ENCODE measurements at places on chromosomes 5 and 9.

- DNase-seq: peak; percentile 74
Observed at GRCh38 chr5:120509053-120509452, 45.0 kb downstream of the PRR16 start.

DNA sequence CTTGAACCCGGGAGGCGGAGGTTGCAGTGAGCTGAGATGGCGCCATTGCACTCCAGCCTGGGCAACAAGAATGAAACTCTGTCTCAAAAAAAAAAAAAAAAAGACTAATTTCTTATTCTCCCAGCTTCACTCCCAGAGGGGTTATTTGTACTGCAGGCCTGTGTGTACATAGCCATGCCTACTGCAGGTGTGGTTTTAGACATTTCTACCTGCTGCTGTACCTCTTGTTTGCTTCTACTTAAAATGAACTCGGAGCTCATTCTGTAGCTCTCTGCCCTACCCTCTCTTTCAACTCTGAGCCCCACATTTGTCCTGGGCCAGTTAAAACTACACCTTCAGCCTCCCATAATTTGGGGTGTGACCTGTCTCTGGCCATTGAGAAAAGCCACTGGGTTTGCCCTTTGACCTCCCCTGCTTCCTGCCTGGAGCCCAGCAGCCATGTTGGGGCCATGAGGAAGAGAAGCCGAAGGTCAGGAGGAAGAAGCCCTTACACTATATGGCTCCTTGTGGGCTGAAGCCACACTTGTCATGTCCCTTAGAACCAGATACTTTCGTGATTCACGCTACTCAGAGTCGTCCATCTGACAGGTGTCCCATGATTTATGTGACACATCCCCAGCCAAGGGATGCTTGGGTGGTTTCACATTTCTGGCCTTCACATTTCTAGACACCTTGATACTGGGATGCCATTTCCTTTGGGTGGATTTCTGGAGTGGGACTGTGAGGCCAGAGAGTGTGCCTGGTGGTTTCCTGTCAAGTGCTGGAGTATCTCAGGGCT is 9.4 kb upstream of the CARD19 start:
- no peak for DNase-seq

GRCh38 chr9:28883234-28883633 is 1310.0 kb upstream of the C9orf72 start:
- no peak for DNase-seq

GRCh38 chr9:74770508-74771261 is 117.0 kb downstream of the TRPM6 start:
- DNase-seq: no peak

GRCh38 chr5:108521841-108522506 is 140.1 kb upstream of the FBXL17 start:
- DNase-seq: peak; percentile 50

- no peak for DNase-seq
Observed at GRCh38 chr5:157222506-157223230, 42.0 kb downstream of the ITK start.

DNA sequence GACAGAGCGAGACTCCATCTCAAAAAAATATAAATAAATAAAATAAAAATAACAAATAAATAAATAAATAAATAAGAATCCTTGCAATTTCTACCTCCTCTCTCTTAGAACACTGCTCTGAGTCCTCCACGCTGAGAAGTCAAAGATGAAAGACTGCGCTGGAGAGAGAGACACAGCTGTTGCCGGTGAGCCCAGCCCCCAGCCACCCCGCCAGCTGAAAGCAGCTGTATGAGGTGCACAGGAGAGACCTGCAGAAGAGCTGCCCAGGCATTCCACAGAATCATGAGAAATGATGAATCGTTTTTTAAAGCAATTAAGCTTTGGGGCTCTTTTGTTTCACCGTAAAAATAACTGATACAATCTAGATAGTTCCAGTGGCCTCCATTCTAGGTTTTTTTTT is 16.3 kb upstream of the STRBP start:
- DNase-seq: no peak

DNA sequence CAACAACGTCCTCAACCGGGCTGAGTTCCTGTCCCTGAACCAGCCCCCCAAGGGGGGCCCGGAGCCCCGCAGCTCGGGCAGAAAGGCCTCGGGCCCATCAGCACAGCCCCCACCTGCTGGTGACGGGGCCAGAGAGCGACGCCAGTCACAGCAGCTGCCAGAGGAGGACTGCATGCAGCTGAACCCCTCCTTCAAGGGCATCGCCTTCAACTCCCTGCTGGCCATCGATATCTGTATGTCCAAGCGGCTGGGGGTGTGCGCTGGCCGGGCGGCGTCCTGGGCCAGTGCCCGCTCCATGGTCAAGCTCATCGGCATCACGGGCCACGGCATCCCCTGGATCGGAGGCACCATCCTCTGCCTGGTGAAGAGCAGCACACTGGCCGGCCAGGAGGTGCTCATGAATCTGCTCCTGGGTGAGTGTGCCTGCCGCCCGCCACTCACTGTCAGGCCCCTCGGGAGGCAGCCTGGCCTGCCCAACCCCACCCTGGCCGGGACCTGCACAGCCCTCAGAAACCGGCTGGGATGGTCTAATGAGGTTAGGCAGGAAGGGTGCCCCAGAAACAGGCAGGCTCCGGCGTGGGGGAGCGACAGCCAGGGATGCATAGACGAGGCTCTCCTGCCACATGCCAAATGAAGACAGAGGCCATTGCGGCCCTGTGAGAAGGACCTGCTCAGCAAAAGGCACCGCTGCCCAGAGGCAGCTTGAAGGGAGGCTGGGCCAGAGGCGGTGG is 678 bp downstream of the PLPP7 start:
- peak; percentile 29 for DNase-seq

DNA sequence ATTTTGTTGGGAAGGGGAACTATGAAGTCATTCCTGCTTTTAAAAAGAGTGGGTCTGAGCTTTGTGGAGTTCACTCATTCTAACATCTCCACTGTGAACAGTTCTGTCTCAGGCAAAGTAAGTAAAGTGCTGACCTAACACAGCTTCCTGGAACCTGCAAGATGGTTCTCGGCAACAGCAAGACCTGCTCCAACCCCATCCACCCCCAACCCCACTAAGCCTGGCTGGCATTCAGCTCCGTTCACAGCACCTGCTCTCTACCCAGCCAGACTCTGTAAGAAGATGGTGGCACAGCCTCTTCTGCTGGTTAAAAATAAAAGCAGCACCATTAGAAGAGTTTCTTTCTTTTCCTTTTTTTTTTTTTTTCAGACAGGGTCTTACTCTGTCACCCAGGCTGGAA is 42.0 kb downstream of the EPB41L4B start:
- DNase-seq: no peak

GRCh38 chr9:4614627-4615026 is 47.5 kb upstream of the PLPP6 start:
- no peak for DNase-seq

DNA sequence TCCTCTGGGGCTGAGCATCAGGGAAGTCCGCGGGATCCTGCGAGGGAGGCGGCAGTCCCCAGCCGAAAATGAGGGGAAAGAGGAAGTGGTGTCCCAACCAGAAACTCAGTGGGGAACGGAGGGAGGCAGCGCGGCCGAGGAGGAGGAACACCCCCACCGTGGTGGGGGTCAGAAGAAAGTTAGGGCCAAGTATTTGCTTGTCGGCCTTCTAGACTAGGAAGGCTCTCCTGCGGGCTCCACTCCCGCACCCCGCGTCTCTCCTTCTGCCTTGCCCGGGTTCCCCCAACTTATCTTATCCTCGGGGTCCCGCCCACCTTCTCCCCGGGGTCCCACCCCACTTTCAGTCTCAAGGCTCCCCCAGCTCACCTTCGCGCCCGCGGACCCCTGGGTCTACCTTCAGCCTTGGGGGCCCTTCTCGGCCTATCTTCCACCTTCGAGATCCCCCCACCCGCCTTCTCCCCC is 557 bp upstream of the PHF2 start:
- peak; percentile 44 for DNase-seq

DNA sequence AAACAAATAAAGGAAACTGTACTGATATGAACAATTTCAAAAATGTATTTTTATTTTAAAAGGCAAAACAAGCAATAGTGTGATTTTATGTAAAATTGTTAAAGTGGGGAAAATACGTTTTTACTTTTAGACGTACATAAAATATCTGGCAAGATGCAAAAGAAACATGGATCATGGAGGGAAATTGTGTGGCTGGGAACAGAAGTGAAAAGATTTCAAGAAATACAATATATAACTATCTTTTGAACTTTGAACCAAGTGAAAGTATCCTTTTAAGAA is 1.5 kb upstream of the ZNF367 start:
- DNase-seq: no peak

GRCh38 chr5:160011471-160011870 is 2.5 kb downstream of the TTC1 start:
- no peak for DNase-seq

- DNase-seq: no peak
Observed at GRCh38 chr9:108219664-108220063, 636.1 kb downstream of the ACTL7B start.

GRCh38 chr5:72063219-72063819 is 44.0 kb upstream of the MAP1B start:
- DNase-seq: no peak

- peak; percentile 70 for DNase-seq
Observed at GRCh38 chr9:128724744-128725211, 851 bp upstream of the ZDHHC12 start.

DNA sequence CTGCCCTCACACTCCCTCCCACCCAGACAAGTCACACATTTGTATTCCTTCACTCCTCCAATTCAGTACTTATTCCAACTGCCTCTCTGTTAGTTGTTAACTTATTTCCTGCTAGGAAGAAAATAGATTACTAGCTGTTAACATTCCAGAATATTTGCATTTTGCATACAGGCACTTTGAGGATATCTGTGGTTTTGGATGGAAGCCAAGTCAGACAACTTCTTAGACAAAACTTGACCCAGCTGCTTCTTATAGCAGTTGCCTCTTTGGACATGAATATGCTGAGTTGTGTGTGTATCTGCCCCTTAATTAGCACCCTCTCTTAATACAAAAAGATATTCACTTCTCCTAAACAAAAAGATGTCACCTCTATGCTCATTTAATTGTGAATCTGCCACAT is 1280.6 kb upstream of the ACO1 start:
- no peak for DNase-seq

- no peak for DNase-seq
Observed at GRCh38 chr9:76808636-76809035, 44.4 kb downstream of the PCA3 start.

DNA sequence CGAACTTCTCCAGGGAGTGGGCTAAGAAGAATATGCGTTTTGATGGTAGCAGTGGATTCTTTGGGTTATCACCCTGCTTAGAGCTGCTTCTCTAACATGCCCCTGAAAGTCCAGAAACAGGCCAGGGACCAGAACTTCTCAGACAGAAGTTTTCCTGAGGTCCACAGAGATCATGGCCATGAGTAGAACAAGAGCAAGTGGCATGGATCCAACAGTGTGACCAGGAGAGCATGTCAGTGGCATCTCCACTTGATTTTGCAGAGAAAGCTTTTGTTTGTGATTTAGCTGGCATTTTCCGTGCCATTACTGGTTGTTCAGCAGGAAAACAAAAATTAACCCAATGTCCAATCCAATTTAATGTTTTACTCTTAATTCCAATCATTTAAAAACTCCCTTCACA is 298.5 kb upstream of the CD180 start:
- no peak for DNase-seq

DNA sequence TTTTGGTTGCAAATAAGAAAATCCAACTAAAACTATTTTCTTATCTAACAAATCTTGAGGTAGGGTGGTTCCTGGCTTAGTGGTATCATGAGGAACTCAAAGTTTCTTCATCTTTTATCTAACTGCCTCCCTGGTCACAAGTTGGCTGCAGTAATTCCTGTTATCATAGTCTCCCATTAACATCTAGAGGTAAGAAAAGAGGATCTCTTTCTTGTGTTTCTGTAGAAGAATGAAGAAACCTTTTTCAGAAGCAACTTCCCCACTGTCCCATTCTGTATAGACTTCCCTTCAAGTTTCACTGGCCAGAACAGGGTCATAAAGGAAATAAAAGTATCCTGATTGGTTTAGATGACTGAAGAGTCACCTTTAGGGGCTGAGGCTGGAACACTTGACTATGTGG is 81.8 kb upstream of the ELL2 start:
- no peak for DNase-seq

- peak; percentile 69 for DNase-seq
Observed at GRCh38 chr9:101495810-101496209, 37.8 kb upstream of the RNF20 start.

DNA sequence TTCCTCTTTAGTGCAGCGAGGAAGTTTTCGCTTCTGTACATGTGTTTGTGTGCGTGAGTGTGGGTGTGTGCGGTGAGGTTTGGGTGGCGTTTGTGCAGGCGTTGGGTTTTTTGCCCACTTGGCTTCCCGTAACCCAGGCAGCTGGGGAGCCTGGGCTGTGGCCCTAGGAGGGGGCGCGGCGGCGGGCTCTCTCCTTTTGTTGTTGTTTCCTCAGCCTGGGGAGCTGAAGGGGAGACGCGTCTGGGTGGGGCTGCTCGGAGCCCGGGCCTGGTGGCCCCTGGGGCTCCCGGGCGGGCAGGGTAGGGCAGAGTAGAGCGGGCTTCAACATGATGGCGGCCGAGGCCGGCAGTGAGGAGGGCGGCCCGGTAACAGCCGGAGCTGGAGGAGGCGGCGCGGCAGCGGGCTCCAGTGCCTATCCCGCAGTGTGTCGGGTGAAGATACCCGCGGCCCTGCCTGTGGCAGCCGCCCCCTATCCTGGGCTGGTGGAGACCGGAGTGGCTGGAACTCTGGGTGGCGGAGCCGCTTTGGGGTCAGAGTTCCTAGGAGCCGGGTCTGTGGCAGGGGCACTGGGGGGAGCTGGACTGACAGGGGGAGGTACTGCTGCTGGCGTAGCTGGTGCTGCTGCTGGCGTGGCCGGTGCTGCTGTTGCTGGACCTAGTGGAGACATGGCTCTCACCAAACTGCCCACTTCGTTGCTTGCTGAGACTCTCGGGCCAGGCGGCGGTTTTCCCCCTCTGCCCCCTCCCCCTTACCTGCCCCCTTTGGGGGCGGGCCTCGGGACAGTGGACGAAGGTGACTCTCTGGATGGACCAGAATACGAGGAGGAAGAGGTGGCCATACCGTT is 665 bp downstream of the RASA1 start:
- DNase-seq: peak; percentile 62

DNA sequence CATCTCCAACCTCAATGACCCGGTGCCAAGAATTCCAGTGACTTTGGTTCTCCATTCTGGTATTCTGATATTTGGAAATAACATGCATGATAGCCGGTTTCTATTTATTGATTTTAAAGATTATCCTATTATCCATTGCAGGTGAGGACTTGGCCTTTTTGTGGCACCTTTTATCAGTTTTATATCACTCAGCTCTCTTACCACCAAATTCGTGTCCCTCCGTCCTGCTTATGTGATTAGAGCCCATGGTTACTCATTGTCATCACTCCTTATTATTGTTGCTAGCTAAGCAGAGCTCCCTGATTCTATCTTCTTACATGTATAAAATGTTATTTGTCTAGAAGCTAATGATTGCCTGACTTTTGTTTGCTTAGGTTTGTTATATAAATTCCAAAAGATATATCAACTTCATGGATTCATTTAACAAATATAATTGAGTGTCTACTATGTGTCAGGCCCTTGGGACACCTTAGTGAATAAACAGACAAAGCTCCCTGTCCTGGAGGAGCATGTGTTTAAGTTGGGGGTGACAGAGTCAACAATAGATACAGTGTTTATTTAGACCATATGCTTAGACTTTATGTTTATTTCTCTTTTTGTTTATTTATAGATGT is 138.2 kb downstream of the ADAMTS16 start:
- DNase-seq: no peak

Measured in fibroblast of gingiva (primary cell).